Spinal cord (tissue), 10 donors: ENCODE measurements at places on chromosomes 12 and 14. TPM values are rescaled to one million over a fixed set of nuclear protein-coding genes. Genes with fewer than 3 reads are reported as not detected.

DNA sequence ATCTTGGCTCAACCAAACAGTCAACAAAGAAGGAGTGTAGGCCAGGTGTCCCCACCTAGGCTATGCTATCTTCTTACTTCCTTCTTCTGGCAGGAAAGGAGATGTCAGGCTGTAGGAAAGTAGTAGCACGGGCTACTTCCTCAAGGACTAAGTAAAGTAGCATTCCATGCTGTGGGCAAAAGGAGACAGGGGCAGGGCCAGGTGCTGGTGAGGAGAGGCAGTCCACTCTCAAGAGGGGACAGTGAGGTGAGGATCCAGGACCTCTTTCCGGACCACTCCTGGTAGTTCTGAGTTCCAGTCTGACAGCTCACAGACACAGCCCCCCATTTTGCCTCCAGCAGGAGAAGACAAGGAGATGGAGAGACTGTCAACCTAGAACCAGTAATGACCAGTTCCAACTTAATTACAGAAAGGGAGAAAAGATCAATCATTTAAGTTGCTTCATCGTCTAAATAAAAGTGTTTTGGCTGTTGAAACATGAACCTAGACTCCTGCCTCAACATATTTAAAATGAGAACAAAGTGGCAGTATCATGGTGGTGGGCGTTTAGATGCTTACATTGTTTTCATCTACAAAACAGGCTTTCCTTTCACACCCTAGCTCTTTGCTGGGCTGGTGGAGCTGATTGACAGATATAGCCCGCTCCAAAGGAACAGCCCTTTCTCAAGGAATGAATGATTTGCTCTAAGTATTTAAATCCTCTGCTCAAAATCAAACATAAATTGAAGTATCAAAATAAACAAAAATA lies 5.1 kb upstream of the SSTR1 start:
- DNase-seq, result no peak

DNA sequence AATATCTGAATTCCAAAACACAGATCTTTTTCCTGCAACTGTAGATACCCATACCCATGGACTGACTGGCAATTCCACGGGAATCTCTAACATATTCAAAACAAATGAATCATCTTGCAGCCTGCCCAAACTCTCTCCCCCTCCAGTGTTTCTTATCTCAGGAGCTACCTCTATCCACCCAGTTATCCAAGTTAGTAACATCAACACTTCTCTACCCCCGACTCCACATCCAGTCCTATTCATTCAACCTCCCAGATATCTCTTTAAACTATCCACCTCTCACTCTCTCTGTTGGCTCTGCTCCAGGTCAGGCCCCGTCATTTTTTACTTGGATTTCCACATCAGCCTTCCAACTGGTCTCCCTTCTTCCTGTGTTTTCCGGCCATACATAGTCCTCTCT lies 6.7 kb upstream of the KCNH5 start:
- DNase-seq, result no peak

DNA sequence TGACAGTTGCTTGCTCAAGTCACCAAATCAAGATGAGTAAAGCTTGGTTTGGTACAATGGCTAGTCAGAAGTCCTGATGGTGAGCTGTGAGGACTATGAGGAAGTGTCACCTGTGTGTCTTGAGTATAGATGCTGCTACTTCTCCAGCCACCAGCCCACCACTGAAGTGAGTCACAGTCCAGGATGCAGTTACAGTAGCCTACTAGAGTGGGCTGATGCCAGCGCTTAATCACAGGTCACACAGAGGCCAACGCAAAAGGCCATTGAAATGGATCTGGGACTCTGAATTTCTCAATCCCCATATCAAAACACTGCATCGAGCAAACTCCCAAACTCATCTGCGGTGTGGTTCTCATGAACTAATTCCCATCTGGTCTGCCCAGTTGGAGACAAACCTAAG lies 223.1 kb downstream of the ANO6 start:
- no peak for DNase-seq

GRCh38 chr14:58780605-58781004 lies 142.8 kb downstream of the DACT1 start:
- DNase-seq, result no peak

DNA sequence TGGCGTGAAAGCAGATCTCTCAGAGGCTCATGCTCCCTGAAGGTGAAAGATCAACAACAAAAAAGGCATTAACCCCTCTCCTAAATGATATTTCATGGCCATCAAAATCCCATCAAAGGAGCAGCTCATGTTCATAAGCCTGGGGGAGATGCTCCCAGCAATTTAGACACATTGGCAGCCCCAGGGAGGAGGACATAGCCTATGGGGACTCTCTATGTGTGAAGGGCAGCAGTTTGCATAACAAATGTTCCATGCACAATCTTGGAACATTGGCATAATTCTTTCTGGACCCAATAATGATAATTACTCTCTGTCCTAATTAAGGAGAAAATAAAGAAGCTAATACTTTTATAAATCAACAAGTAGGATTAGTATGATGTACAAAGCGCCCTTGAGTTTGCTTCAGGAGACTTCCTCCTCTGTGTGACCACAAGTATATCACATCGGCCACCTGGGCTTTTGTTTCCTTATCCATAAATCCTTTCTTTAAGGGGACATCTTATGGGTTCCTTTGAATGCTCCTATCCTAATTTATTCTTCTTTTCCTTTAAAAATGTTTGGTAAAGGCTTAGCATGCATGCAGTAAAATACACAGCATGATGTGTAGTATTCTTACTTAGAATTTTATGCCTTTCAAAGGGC lies 161.9 kb upstream of the PLEKHG7 start:
- no peak for DNase-seq

DNA sequence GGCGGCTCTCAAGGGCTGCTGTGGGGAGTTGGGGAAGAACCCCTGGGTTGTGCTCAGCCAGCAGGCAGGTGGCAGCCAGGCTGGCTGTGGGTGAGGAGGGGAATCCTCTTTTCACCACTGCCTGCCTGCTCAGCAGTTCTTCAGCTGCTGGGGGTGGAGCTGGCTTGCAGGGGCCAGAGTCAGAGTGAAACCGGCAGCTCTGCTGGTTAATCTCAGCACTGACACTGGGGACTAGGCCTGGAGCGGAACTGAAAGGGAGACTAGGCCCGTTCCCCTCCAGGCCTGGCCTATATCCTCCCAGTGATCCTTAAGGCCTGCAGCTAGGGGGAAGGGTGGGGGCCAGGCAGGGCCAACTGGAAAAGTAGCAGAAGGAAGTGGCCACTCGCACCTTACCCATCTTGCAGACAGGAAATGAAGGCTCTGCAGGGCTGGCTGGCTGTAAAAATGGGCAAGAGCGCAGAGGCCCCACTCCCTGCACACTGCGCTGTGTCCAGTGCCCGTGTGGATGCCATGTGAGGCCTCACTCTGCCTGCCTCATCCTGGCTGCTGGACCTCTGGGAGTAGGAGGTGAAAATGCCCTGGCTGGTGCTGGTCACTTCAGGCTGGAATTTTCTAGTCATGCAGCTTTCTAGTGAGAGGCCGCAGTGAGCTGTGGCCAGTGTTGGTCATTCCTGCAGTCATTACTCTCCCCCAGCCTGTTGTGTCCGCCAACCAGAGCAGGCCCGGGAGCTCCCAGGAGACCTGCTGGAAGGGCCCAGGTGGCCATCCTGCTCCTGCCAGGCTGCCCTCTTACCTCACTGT lies 39.4 kb downstream of the SH2B3 start:
- no peak for DNase-seq

DNA sequence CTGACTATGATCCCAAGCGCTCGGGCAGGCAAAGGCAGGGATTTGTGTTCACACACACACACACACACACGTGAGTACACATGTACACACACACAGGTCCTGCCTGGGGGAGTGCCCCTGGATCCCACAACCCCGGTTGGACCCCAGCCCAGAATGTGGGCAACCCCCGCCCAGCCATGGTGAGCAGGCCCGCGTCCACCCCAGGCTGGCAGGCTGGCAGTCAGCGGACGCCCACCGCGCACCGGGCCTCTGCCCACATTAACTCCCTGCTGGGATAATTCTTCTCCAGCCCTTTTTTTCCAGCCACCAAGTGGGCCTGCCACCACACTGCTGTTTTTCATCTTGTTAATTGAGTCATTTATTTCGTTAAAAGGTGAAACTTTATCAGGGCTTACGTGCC lies 256.2 kb downstream of the BCL11B start:
- DNase-seq, result peak; percentile 22

- no peak for DNase-seq
These were observed 509.6 kb downstream of the NOVA1 start for GRCh38 chr14:26088275-26088674.

DNA sequence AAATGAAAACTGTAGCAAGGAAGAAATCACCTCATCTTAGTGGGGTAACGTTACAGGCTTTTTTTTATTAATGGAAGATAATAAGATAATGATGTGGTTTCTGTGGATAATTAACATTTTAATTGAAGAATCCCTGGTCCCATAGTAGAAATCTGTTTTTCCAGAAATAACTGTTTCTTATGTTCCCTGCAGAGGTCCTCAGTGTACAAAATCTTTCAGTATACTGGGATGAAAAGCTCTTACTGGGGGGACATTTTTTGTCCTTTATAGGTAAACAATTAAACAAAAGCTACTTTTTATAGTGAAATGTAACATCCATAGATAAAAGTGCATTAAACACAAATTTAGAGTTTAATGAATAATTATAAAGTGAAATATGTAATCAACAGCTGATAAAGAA lies 312.2 kb downstream of the ATXN7L3B start:
- no peak for DNase-seq

- no peak for DNase-seq
These were observed 13.2 kb downstream of the RPS6KA5 start for GRCh38 chr14:91047174-91047753.

The DDN gene
- total RNA-seq, result 0.79 TPM

The MBIP gene
- total RNA-seq, result 24.7 TPM
